ENCODE measurements at places on chromosomes 3 and 15. TPM values are rescaled to one million over a fixed set of nuclear protein-coding genes. Genes with fewer than 3 reads are reported as not detected.

ITIH1 gene
- total RNA-seq, result 0.32 TPM

DNA sequence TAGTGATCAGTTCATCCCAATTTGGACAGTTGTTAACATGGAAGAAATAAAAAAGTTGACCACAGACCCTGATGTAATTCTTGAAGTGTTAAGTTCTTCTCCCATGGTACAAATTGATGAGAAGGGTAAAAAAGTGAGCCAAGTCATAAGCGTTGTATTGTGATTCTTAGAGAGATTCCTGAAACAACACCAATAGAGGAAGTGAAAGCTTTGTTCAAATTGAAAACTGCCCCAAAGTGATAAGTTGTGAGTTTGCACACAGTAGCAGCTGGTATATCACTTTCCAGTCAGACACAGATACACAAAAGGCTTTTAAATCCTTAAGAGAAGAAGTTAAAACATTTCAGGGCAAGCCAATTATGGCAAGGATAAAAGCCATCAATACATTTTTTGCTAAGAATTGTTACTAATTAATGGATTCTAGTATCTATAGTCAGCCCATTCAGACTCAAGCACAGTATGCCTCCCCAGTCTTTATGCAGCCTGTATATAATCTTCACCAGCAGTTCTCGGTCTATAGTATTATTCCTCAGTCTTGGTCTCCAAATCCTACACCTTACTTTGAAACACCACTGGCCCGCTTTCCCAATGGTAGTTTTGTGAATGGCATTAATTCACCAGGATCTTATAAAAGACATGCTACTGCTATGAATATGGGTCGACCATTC, 38.2 kb downstream of the CDIN1 start:
- no peak for DNase-seq
- H3K27ac ChIP-seq, result no peak overlapping the region
- no peaks in the 10 kb centered on the region for H3K4me1 ChIP-seq
- H3K4me3 ChIP-seq, result no peak overlapping the region

DNA sequence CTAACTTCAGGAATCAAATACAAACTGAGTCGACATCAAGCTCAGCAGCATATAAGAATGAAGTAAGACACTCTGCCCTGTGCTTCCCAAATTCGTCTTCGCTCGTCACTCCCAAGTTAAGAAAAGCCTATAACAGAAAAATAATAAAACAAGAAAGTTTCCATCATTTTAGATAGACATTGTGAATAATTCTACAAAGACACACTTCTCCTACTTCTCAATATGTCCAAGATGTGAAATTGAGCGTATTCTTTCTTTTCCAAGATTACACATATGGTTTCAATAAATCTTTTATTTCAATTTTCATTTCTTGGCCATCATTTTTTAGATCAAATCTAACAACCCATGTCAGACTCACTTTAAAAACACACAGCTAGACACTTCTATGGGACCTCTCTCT, 85.1 kb downstream of the FSIP1 start:
- H3K36me3 ChIP-seq, result no peaks in the 10 kb centered on the region
- no peaks in the 10 kb centered on the region for H3K4me1 ChIP-seq
- no peak for DNase-seq
- H3K27ac ChIP-seq, result no peak overlapping the region

- H3K4me1 ChIP-seq, result no peaks in the 10 kb centered on the region
- no peak for DNase-seq
- H3K4me3 ChIP-seq, result no peak overlapping the region
- no peaks in the 10 kb centered on the region for H3K36me3 ChIP-seq
- H3K27ac ChIP-seq, result no peak overlapping the region
- no peaks in the 10 kb centered on the region for H3K27me3 ChIP-seq
Measured at GRCh38 chr3:88589138-88589537, 439.4 kb downstream of the C3orf38 start.

GRCh38 chr15:48370460-48370859, 39.2 kb downstream of the DUT start:
- no peaks in the 10 kb centered on the region for H3K27me3 ChIP-seq
- no peaks in the 10 kb centered on the region for H3K4me1 ChIP-seq
- DNase-seq, result no peak
- H3K36me3 ChIP-seq, result no peaks in the 10 kb centered on the region
- no peak overlapping the region for H3K27ac ChIP-seq
- H3K4me3 ChIP-seq, result no peak overlapping the region

CYP1A2 gene
- 0.06 TPM for total RNA-seq

ZIC1 gene
- not detected for total RNA-seq

C15orf62 gene
- 0.08 TPM for total RNA-seq

CLRN1 gene
- total RNA-seq, result not detected

DNA sequence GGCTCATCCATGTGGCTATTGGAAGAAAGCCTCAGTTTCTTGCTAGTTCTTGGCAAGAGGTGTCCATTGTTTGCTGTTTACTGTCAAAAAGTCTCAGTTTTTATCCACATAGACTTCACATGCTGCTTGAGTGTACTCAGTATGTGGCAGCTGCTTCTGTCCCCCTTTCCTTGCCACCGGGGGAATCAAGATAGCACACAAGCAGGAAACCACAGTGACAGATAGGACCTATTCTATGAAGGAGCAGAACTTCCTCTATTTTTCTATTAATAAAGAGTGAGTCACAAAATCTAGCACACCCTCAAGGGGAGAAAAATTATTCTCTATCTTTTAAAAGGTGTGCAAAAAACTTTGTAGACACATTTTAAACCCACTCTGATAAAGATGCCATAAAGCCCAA, 121.4 kb upstream of the GMNC start:
- no peaks in the 10 kb centered on the region for H3K27me3 ChIP-seq
- DNase-seq, result no peak
- H3K36me3 ChIP-seq, result no peaks in the 10 kb centered on the region

- H3K4me3 ChIP-seq, result no peak overlapping the region
- H3K27ac ChIP-seq, result no peak overlapping the region
- DNase-seq, result no peak
- no peaks in the 10 kb centered on the region for H3K36me3 ChIP-seq
- no peaks in the 10 kb centered on the region for H3K4me1 ChIP-seq
Measured at GRCh38 chr3:42157540-42158538, 66.7 kb downstream of the TRAK1 start.

DNA sequence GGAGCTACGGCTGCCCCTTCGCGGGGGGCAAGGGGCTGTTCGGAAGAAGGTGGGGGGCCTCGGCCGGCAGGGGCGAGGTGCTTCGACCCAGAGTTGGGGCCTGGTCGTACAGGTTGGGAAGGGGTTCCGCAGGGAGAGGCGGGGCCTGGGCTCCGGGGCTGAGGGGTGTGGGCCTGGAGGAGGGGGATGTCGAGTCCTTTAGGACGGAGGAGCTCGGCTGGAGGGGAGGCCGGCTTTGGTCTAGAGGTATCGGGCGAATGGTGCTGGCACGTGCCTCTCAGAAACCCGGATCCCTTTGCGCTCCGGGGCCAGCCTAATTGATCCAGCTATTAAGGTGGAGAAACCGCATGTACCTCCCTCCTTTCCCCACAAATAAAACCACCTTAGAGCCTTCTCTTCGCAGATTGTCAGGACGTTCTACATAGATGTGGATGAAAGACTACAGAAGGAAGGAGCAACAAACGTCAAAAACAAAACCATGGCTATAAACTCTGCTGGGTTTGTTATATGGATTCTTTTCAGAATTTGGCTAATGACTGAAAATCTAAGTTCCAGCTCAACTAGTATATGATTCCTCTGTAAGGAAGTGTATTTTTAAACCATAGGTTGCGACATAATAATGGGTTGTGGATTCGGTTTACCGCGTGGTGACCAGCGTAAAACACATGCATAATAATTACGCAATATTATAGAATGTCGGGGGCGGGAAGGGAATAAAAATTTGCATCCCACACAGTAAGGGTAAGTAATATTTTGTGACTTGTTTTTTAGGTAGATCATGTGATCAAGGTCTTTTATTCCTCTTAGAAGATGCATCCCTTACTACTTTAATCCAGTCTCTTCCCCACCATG, 644 bp upstream of the NGLY1 start:
- peak overlapping the region; percentile 77 for H3K4me3 ChIP-seq
- peaks cover 8% of the 10 kb centered on the region for H3K4me1 ChIP-seq
- H3K27me3 ChIP-seq, result no peaks in the 10 kb centered on the region

GRCh38 chr15:51917493-51917892, 54.1 kb downstream of the LEO1 start:
- DNase-seq, result no peak
- no peak overlapping the region for H3K27ac ChIP-seq
- H3K4me1 ChIP-seq, result no peaks in the 10 kb centered on the region
- no peaks in the 10 kb centered on the region for H3K27me3 ChIP-seq

GRCh38 chr3:52518723-52519444, 14.8 kb downstream of the NT5DC2 start:
- DNase-seq, result no peak
- H3K27ac ChIP-seq, result no peak overlapping the region
- no peaks in the 10 kb centered on the region for H3K36me3 ChIP-seq
- H3K4me3 ChIP-seq, result peak overlapping the region; percentile 32
- no peaks in the 10 kb centered on the region for H3K4me1 ChIP-seq
- no peaks in the 10 kb centered on the region for H3K27me3 ChIP-seq

NR1I2 gene
- total RNA-seq, result 0.16 TPM

GRCh38 chr3:30895329-30895728, 868 bp upstream of the GADL1 start:
- no peak overlapping the region for H3K4me3 ChIP-seq
- H3K27ac ChIP-seq, result no peak overlapping the region
- H3K36me3 ChIP-seq, result no peaks in the 10 kb centered on the region
- no peaks in the 10 kb centered on the region for H3K27me3 ChIP-seq
- H3K4me1 ChIP-seq, result no peaks in the 10 kb centered on the region
- DNase-seq, result no peak

TUBGCP4 gene
- total RNA-seq, result 11.5 TPM

Measured in pancreas (tissue), 10 donors.